T-helper 2 cell treated with Interferon-gamma antibody and Interleukin-4, amounts not matched to agents 5 μg/mL and 100 μg/mL, for 36 hours (primary cell): ENCODE measurements at places on chromosomes 1 and 21.

DNA sequence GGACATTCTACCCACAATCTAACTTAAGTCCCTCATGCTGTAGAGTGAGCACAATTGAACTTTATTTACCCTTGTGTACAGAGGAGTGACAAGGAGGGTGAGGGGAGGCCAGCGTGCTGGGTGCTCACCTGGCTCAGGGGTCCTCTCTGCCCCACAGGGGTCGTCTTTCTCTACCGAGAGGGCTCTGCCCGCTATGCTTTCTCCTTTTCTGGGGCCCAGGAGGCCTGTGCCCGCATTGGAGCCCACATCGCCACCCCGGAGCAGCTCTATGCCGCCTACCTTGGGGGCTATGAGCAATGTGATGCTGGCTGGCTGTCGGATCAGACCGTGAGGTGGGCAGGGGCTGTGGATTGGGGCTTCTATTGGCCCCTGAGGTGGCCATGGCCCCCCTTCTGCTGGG lies 5.4 kb downstream of the BCAN start:
- no peaks in the 10 kb centered on the region for H3K36me3 ChIP-seq
- no peak overlapping the region for H3K27ac ChIP-seq
- DNase-seq, result no peak
- H3K4me3 ChIP-seq, result no peak overlapping the region
- H3K4me1 ChIP-seq, result peaks cover 21% of the 10 kb centered on the region

GRCh38 chr1:225595974-225596551 lies 56.9 kb downstream of the ENAH start:
- H3K27ac ChIP-seq, result no peak overlapping the region
- no peak for DNase-seq
- H3K4me1 ChIP-seq, result no peaks in the 10 kb centered on the region
- H3K36me3 ChIP-seq, result no peaks in the 10 kb centered on the region
- H3K27me3 ChIP-seq, result peaks cover 7% of the 10 kb centered on the region

- DNase-seq, result no peak
- no peak overlapping the region for H3K27ac ChIP-seq
- H3K27me3 ChIP-seq, result no peaks in the 10 kb centered on the region
- peaks cover 12% of the 10 kb centered on the region for H3K36me3 ChIP-seq
Observed at GRCh38 chr1:11963622-11964021, 16.6 kb upstream of the MFN2 start.

DNA sequence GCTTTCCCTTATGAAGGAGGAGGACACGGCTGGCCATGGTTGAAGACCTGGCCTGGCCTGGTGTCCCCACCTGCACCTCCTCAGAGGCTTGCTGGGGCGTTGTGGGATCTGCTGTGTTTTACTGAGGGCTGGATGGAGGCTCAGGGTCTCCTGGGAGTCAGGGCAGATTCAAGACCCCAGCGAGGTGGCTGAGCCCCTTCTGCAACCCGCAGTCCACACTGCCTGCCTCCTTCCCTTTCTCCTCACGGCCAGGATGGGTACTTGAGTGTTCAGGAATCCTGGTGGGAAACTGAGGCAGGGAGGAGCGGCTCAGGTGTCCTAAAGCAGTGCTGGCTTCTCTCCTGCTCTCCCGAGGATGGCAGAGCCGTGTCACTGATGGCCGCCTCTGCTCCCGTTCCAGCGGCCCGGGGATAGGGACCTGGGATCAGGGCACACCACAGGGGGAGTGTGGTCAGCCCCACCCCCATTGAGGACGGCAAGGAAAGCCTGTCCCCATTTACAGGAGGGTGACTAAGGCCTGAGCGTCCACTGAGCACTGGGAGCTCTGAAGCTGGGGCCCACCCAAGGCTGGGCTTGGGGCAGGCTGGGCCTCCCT lies 47.5 kb downstream of the TRPM2 start:
- H3K4me3 ChIP-seq, result no peak overlapping the region
- DNase-seq, result no peak
- H3K27ac ChIP-seq, result no peak overlapping the region
- no peaks in the 10 kb centered on the region for H3K4me1 ChIP-seq
- peaks cover 4% of the 10 kb centered on the region for H3K36me3 ChIP-seq

DNA sequence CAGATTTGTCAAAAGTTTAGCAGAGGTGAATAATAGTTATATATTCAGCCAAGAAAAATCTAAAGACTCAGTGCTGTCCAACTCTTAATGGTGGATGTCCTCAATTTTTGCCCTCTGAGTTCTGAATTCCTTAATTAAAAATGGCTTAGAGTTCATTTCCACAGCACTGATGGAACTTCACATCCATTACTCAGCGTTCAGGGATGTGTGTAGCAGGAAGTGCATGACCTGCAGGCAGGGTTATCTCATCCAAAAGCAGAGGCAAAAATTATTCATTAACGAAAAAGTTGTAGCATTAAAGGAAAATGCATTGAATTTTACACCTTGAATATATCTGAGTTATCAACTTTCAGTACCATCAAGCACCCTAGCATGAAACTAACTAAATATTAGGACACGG lies 96.7 kb downstream of the ZP4 start:
- no peak for DNase-seq
- H3K27ac ChIP-seq, result no peak overlapping the region
- H3K36me3 ChIP-seq, result no peaks in the 10 kb centered on the region
- no peaks in the 10 kb centered on the region for H3K27me3 ChIP-seq
- H3K4me1 ChIP-seq, result no peaks in the 10 kb centered on the region
- no peak overlapping the region for H3K4me3 ChIP-seq

DNA sequence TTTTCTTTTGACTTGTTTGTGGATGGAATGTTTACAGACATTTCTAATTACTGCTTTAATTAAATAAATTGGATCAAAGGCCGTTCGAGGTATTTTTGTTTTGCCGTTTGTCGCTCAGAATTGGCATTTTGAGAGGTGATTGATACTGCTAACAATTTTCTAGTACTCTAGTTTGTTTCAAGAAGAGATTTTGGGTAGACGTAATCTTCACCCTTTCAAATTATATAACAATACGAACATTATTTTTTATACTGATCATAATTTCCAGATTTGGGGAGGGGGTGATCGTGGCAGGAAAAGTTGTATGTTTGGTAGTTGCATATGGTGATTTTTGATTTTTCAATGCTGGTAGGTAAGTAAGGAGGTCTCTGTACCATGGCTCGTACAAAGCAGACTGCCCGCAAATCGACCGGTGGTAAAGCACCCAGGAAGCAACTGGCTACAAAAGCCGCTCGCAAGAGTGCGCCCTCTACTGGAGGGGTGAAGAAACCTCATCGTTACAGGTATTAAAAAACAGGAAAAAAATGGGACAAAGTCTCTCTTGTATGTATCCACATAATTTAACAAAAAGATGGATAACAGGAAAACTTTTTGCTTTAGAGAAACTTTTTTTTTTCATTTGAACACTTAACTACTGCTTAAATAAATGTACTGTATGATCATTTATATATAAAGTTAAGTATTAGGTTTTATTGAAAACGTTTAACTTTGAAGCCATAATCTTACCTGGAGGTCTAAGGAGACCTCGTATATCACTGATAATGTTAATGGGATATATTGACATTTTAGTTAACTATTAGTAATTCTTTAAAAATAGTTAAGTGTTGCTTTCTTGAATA lies 1.7 kb downstream of the H3-3A start:
- H3K36me3 ChIP-seq, result peaks cover 54% of the 10 kb centered on the region
- peak overlapping the region; percentile 98 for H3K27ac ChIP-seq
- H3K4me1 ChIP-seq, result peaks cover 36% of the 10 kb centered on the region
- H3K27me3 ChIP-seq, result no peaks in the 10 kb centered on the region

- H3K27me3 ChIP-seq, result no peaks in the 10 kb centered on the region
- H3K4me3 ChIP-seq, result no peak overlapping the region
- no peak for DNase-seq
Observed at GRCh38 chr1:29521811-29522580, 285.7 kb downstream of the PTPRU start.

DNA sequence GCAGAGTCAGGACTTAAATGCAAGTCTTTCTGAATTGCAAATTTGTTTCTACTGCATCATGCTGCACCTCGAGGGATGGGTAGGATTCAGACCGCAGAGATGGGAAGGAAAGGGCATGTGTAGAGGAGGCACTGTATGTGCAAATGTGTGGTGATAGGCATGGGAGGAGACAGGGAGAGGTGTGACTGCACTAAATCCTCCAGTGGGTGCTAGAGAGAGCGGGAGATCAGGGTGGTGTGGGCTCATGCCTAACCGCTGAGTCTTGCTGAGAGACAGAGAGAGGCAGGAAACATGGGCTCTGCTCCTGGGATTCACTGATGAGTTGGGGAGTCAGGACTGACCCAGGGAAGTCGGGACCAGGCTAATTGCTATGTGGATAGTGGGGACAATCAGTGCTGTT lies 61.1 kb downstream of the PTPRU start:
- H3K4me1 ChIP-seq, result no peaks in the 10 kb centered on the region
- H3K4me3 ChIP-seq, result no peak overlapping the region
- no peaks in the 10 kb centered on the region for H3K36me3 ChIP-seq
- DNase-seq, result no peak
- H3K27me3 ChIP-seq, result peaks cover 3% of the 10 kb centered on the region

GRCh38 chr1:94033849-94034248 lies 87.1 kb downstream of the ABCA4 start:
- H3K27ac ChIP-seq, result no peak overlapping the region
- no peak overlapping the region for H3K4me3 ChIP-seq
- no peaks in the 10 kb centered on the region for H3K36me3 ChIP-seq
- DNase-seq, result no peak
- peaks cover 9% of the 10 kb centered on the region for H3K4me1 ChIP-seq

- peak overlapping the region; percentile 93 for H3K27ac ChIP-seq
- peaks cover 20% of the 10 kb centered on the region for H3K36me3 ChIP-seq
- H3K4me3 ChIP-seq, result peak overlapping the region; percentile 96
- DNase-seq, result peak; percentile 19
- peaks cover 2% of the 10 kb centered on the region for H3K27me3 ChIP-seq
- peaks cover 35% of the 10 kb centered on the region for H3K4me1 ChIP-seq
Observed at GRCh38 chr1:26234644-26235370, 807 bp downstream of the CEP85 start.

DNA sequence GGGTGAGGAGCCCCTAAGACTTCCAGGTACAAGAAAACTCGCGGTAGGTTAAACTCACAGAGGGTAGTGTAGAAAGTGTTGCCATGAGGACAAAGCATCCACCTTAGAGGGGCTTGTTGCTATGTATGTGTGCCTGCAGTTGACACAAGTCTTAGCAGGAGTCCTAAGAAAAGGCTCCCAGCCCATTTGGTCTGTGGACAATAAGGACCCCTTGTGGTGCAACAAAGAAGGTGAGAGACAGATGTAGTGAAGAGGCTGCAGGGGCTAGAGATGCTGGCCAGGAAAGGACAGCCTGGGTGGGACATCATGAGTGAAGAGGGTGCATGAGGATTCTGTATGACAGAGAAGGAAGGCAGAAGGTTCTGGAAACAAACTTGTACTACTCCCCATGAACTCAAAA lies 36.3 kb upstream of the IL10 start:
- H3K36me3 ChIP-seq, result peaks cover 14% of the 10 kb centered on the region
- H3K27ac ChIP-seq, result peak overlapping the region; percentile 9
- no peak for DNase-seq
- no peak overlapping the region for H3K4me3 ChIP-seq

GRCh38 chr1:50354813-50355212 lies 68.4 kb downstream of the DMRTA2 start:
- no peaks in the 10 kb centered on the region for H3K4me1 ChIP-seq
- DNase-seq, result no peak
- H3K4me3 ChIP-seq, result no peak overlapping the region
- no peak overlapping the region for H3K27ac ChIP-seq
- H3K36me3 ChIP-seq, result no peaks in the 10 kb centered on the region

- peaks cover 11% of the 10 kb centered on the region for H3K27me3 ChIP-seq
- no peak overlapping the region for H3K27ac ChIP-seq
- no peaks in the 10 kb centered on the region for H3K36me3 ChIP-seq
- H3K4me1 ChIP-seq, result no peaks in the 10 kb centered on the region
Observed at GRCh38 chr1:25049190-25049589, 119.1 kb upstream of the RUNX3 start.

DNA sequence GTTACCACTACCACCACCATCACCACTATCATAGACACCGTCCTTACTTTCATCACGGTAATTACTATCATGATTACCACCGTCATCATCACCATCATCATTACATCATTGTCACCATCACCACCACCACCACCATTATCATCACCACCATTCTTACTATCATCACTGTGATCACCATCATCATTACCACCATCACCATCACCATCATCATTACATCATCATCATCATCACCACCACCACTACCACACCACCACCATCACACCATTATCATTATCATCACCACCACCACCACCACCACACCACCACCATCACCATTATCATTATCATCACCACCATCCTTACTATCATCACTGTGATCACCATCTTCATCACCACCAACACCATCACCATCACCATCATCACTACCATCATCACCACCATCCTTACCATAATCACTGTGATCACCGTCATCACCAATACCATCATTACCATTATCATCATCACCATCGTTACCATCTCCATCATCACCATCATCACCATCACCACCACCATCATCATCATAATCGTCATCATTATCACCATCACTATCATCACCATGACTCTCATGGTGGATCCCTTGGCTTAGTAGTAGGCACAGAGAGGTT lies 244.4 kb upstream of the C1orf174 start:
- no peak overlapping the region for H3K4me3 ChIP-seq
- no peak overlapping the region for H3K27ac ChIP-seq
- H3K36me3 ChIP-seq, result no peaks in the 10 kb centered on the region
- no peaks in the 10 kb centered on the region for H3K4me1 ChIP-seq

GRCh38 chr1:230877146-230877923 lies 9.0 kb upstream of the C1orf198 start:
- H3K27ac ChIP-seq, result no peak overlapping the region
- no peak overlapping the region for H3K4me3 ChIP-seq
- no peaks in the 10 kb centered on the region for H3K4me1 ChIP-seq
- H3K27me3 ChIP-seq, result peaks cover 36% of the 10 kb centered on the region
- H3K36me3 ChIP-seq, result no peaks in the 10 kb centered on the region
- DNase-seq, result no peak

GRCh38 chr1:79363430-79363829 lies 356.9 kb upstream of the ADGRL4 start:
- no peaks in the 10 kb centered on the region for H3K27me3 ChIP-seq
- no peak for DNase-seq
- no peak overlapping the region for H3K4me3 ChIP-seq
- H3K36me3 ChIP-seq, result no peaks in the 10 kb centered on the region
- no peak overlapping the region for H3K27ac ChIP-seq

GRCh38 chr1:100528871-100529270 lies 9.1 kb upstream of the GPR88 start:
- H3K4me1 ChIP-seq, result peaks cover 24% of the 10 kb centered on the region
- no peak overlapping the region for H3K27ac ChIP-seq
- no peak overlapping the region for H3K4me3 ChIP-seq
- no peaks in the 10 kb centered on the region for H3K36me3 ChIP-seq
- peaks cover 8% of the 10 kb centered on the region for H3K27me3 ChIP-seq
- DNase-seq, result no peak

GRCh38 chr1:94332952-94333351 lies 85.2 kb upstream of the ABCD3 start:
- no peaks in the 10 kb centered on the region for H3K4me1 ChIP-seq
- H3K36me3 ChIP-seq, result no peaks in the 10 kb centered on the region
- no peak for DNase-seq
- H3K4me3 ChIP-seq, result no peak overlapping the region
- H3K27me3 ChIP-seq, result peaks cover 12% of the 10 kb centered on the region
